ENCODE measurements at places on chromosomes 13 and 19.
A peak's percentile ranks its signal among the peaks of the same experiment; 100 is the strongest.

DNA sequence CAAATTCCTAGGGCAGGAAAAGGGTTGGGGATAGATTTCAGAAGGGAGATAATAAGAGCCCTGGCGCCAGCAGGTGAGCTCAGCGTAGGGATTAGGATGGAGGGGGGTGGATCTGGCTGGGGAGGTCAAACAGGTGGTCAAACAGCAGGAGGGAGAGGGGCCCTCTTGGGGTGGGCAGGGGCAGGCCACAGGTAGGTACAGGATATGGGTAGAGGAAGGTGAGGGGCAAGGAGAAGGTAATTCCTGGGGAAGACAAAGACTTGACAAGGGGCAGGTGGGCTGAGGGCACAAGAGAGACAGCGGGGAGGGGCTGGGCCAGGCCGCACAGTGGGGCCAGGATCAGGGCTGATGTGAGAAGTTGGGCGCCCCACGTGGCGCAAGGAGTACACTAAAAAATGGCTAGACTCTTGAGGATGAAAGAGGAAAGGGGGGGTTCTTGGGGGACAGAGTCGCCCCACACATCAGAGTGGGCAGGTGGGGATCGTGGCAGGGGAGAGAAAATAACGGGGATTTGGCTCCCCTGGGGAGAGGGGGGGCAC is 713 bp downstream of the KRI1 start:
- no peak for DNase-seq

- DNase-seq: no peak
These were observed 10.5 kb upstream of the MIER2 start for GRCh38 chr19:355134-355533.

DNA sequence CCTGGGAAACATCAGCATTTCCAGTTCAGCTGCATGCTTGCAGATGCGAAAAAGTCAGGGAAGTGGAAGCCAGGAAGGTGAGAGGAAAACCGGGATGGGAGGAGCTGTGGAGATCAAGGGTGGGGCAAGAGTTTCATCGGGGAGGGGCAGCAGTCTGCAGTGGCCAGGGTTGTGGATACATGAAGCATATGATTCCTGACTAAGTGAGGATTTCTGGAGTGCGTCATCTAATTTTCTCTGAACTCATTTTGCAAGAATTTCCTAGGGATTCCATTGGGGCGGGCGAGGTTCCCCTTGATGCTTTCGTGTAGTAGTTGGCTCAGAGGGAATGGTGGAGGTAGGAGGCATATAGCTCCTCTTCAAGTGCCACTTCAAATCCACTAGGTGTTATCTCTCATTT is 344.1 kb upstream of the TMTC4 start:
- DNase-seq: no peak

GRCh38 chr19:58319241-58319640 is 7.6 kb upstream of the ZSCAN22 start:
- no peak for DNase-seq

GRCh38 chr13:80654638-80655249 is 313.8 kb upstream of the SPRY2 start:
- no peak for DNase-seq

DNA sequence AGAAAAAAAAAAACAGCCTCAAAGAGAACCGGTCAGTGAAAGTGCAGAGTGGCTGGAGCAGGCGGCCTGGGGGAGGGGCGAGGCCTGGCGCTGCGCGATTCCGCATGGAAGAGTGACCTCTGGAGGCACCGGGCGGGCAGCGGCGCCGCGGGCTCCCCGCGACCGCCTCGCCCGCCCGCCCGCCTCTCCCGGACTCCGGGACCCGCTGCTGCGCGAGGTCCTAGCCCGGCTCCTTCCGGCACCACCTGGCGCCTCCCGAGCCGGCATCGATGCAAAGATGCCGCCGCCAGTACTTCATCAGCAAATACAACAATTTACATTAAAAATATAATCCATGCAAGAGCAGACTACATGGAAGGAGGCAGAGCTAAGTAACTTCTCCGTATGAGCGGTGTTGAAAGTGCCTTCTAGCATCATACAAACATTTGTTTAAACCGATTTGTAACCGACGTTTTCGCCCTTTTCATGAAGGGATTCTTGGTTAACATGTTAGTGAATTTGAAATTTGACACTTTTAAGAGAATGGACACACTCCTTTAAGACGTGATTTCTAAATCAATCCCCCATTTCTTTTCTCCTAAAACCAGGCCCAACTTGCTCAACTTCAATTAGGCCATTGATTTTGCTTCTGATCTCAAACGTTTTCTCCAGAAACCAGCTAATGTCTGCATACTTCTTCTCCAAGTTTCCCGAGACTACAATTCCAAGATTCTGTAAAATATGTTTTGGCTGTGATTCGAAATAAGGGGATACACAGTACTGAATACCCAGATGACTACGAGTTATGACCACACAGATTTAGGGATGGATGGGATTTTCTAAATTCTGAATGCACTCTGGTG is 2.1 kb downstream of the EFNB2 start:
- DNase-seq: peak; percentile 84

DNA sequence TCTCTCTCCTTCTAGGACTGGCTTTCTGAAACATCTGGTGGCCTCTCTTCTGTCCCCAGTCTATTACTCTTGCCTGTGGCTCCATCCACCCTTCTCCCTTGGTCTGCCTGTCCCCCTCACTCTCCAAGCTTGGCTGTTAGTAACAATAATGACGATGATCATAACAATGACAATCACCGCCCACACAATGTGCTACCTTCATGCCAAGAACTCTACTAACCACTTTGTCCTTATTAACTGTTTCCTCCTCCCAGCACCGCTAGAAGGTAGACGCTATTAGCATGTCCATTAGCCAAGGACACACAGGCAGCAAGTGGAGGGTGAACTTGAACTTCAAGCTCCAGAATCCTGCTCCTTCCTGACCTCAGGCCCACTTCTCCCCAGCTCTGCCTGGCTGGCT is 2.7 kb downstream of the GYS1 start:
- DNase-seq: no peak

DNA sequence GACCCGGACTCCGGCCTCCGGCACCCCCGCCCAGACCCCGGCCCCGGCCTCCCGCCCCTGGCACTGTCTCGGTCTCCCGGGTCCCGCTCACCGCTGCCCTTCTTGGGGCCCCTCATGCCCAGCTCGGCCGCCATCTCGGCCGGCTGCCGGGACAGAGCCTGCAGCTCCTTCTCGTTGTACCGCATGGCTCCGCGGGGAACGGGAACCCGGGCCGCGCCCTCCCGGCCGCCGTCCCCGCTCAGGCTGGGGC is 140 bp downstream of the PLEKHJ1 start:
- DNase-seq: no peak

DNA sequence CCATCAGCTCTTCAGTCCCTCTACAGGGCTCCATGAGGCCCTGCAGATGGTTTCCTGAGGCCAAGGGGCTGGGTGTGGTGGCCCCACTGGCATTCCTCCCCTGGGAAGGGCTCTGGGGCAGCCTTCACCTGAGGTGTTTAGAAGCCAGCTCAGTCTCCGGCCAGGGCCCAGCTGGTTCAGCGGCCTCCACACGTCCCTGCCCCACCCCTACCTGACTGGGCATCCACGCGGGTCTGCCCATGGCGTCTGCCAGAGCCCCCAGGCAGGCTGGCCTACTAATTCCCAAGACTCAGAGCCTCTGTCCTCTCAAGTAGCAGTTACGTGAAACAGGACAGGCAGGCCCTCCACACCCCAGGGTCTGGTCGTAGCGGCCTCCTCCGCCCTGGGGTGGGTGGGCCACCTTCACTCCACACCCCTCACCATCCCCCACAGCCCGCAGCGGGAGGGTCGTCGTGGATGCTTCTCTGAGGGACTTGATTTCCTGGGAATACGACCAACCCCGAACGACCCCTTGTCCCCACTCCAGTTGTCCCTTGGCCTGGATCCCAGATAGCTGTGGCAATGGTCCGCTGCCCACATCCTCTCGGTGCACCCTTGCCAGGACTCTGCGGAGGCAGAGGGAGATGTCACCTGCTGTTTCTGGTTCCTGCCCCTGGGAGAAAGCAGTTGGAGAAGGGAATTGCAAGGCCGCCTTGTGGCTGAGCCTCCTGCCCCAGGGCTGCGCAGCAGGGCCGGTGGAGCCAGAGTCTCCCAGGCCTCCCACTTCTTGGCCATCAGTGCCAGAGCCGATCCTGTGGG is 24.3 kb downstream of the CAPN12 start:
- DNase-seq: no peak

DNA sequence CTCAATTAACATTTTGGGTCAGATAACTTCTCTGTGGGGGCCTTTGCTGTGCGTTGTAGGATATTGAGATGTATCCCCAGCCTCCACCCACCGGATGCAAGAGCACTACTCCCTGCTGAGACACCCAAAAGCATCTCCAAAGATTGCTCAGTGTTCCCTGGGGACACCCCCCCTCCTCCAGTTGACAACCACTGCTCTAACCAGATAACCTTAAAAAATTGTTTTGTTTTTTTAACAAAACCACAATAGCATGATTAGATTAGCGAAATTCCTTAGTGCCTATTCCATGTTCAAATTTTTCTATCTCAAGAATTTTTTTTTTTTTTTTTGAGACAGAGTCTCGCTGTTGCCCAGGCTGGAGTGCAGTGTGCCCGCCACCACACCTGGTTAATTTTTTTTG is 2.6 kb upstream of the EPN1 start:
- no peak for DNase-seq

DNA sequence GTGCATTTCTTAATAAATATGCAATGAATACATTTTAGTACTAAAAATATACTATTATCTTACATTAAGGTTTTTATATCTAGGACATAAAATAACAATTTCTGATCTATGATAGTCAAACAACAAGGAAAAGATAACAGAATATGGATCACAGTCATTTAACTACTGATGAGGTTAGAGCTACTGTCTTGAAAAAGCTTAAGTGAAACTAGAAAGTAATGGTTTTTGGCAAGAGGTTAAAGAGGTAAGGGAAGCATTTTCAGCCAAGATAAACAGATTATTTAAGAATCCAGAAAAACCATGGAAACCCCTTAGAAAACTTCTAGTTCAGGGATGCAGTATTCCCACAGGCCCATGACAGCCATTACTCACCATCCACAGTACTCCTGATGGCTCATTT is 787.4 kb downstream of the DACH1 start:
- DNase-seq: no peak

- DNase-seq: peak; percentile 73
These were observed 2.0 kb downstream of the LRRC4B start for GRCh38 chr19:50565984-50566903.
